ENCODE measurements at places on chromosomes 13 and 19.
A peak's percentile ranks its signal among the peaks of the same experiment; 100 is the strongest.

- no peak for DNase-seq
These were observed 32.2 kb downstream of the ANKRD27 start for GRCh38 chr19:32642771-32643170.

- no peak for DNase-seq
These were observed 1320.5 kb downstream of the UQCRFS1 start for GRCh38 chr19:27892500-27892899.

- peak; percentile 91 for DNase-seq
These were observed 1191.0 kb downstream of the SLITRK5 start for GRCh38 chr13:88862095-88862620.

- DNase-seq: no peak
These were observed 5.8 kb upstream of the ERCC2 start for GRCh38 chr19:45376045-45376724.

GRCh38 chr13:36082396-36082795 lies 48.8 kb downstream of the DCLK1 start:
- no peak for DNase-seq

DNA sequence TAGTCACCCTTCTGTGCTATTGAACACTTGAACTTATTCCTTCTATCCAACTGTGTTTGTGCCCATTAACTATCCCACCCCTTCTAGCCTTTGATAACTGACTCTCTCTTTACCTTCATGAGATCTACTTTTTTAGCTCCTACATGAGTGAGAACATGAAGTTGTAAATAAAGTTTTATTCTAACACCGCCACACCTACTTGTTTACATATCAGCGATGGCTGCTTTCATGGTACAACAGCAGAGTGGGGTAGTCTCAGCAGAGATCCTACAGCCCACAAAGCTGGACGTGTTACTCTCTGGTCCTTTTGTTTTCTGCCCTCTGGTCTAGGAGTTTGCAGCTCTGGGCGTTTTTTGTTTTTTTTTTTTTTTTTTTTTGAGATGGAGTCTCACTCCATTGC lies 23.7 kb downstream of the VSTM1 start:
- DNase-seq: no peak

GRCh38 chr19:15372891-15373301 lies 6.7 kb downstream of the AKAP8 start:
- no peak for DNase-seq

DNA sequence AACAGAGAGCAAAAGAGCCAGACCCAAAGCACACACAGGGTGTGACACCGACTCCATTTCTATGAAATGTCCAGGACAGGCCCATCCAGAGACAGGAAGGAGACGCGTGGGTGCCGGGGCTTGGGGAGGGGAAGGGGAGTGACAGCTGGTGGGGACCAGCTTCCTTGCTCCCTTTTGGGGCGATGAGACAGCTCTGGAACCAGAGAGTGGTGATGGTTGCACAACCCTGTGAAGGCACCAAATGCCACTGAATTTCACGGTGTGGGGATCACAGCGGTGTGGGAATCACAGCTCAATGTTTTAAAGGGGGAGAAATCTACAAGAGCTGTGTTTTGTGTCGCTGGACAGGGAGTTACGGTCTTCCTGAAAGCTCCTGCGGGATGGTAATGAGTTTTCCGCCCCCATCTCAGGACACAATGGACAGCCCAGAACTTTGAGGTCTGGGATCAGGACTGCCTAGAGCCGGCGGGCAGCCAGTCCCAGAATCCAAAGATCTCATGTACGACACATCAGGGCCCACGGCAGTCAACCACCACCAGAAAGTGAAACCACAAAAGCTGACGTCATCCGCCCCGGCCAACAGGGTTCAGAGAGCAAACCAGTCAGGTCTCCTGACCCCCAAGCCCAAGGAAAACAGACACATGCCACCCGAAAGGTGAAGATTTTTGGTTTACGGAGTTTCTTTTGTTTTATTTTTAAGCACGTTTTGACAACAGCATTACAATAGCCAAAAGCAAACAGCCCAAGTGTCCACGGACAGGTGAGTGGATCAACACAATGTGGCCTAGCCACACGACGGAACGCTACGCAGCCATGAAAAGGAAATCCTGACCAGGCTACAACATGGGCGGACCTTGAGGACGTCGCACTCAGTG lies 7.3 kb downstream of the SGTA start:
- DNase-seq: no peak

- no peak for DNase-seq
These were observed 2.6 kb upstream of the PDE4A start for GRCh38 chr19:10417541-10418234.

DNA sequence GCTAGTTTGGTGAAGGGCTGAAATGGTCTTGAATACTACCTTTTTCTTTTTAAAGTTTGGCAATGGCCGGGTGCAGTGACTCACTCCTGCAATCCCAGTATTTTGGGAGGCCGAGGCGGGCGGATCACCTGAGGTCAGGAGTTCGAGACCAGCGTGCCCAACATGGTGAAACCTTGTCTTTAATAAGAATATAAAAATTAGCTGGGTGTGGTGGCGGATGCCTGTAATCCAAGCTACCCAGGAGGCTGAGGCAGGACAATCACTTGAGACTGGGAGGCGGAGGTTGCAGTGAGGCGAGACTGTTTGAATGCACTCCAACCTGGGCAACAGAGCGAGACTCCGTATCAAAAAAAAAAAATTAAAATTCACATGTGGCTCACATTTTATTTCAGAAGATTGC lies 880 bp upstream of the ZNF723 start:
- DNase-seq: no peak

GRCh38 chr13:26025196-26025595 lies 26.6 kb downstream of the SHISA2 start:
- no peak for DNase-seq

DNA sequence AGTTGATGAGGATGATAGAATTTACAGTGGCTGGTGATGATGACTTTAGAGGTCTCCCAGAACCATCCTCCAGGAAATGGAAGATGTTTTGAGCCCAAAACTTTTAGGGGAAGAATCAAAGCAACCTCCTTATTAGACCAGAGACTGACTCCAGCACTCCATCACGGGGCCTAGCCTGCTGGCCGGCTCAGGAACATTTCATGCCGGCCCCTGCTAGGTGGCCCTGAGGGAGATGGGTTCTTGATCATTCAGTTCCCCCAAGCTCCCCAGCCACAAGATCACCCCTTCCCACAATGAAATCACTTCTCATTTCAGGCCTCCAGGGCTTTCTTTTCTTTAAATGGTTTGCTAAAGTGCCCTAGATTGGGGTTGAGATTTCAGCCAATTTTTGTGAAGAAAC lies 79.7 kb upstream of the SIAH3 start:
- DNase-seq: no peak

GRCh38 chr19:34193439-34193838 lies 21.1 kb downstream of the LSM14A start:
- DNase-seq: no peak

DNA sequence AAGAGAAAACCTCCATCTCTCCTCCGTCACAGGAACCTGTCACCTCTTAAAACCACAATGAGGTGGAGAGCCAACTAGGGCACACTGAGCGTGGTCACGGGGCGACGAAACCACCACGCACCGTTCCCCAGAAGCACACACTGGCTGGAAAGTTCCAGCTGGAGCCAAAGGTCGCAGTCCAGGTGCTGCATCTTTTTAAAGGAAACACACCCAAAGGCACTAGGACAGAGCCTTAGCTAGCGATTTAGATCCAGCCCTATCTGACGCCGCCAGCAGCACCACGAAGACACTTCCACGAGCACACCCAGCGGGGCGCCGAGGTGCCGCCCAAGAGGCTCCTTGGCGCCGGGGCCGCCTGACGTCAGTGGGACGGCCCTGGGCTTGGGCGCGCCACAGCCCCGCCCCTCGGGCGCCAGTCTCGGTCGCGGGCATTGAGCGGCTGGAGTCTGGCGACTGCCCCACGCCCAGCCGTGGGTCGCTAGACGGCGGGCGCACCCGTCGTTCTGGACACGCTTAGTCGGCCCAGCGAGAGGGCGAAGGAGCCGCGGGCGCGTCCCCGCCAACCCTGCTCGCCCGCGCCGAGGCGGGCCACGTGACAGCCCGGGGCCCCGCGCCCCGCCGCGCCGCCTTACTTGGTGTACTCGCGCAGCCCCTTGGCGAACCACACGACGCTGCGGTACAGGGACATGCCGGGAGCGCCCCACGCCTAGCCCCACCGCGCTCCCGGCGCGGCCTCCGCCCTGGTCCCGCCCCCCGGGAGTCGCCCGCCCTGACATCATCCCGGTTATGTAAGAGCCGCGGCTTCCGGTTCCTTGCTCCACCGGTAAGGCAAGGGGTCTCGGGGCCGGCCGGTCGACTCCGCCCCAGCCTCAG lies at the start of gene DHRS12:
Gene DHRS12 (minus strand): TSS at position 742 of the 873 bp plus-strand sequence. CDS start 4,504 bp downstream, outside the sequence.
- no peak for DNase-seq

GRCh38 chr13:83815598-83815997 lies 66.7 kb downstream of the SLITRK1 start:
- no peak for DNase-seq

- no peak for DNase-seq
These were observed 88.1 kb downstream of the SHISA2 start for GRCh38 chr13:25963674-25964073.

GRCh38 chr19:42092350-42092749 lies 16.4 kb downstream of the ZNF574 start:
- DNase-seq: no peak

GRCh38 chr19:44747739-44748425 lies 626 bp upstream of the BCL3 start:
- DNase-seq: no peak

- peak; percentile 3 for DNase-seq
These were observed 198.4 kb downstream of the NDFIP2 start for GRCh38 chr13:79679334-79679733.

GRCh38 chr13:46572752-46573431 lies 19.9 kb downstream of the LRCH1 start:
- no peak for DNase-seq

DNA sequence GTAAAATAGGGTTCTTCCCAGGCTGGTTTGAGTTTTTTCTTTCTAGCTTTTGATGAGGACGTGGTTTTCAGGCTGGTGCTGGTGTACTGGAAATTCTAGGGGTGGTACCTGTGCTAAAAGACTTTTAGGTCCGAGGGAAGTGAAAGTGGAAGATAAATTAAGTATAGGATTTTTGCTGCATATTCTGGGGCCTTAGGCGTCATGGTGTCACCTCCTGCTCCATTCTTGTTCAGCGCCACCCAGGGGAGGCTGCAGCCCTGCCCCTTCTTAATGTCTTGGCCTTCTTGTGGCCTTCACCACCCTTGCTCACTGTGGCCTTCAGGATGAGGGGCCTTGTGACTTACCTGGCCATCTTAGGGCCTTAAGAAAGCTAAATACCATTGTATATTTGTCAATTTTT lies 12.4 kb downstream of the ZNF552 start:
- no peak for DNase-seq

- DNase-seq: no peak
These were observed 89.9 kb downstream of the UBL3 start for GRCh38 chr13:29760544-29760943.

DNA sequence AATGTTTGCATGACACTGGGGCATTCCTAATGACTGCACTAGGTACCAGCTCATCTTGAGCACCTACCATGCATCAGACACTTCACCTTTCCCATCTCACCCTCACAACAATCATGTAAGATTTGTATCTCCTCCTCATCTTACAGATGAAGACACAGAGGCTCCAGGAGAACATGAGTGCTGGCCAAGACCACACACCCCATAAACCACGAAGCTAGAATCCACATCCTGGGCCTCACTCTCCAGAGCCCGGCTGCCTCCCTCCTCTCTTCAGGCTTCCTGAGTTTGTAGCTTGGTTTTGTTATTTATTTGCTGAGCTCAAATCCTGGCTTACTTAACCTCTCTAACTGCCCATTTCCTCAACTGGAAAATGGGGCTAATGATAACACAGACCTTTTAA lies 25.9 kb downstream of the FAM216B start:
- DNase-seq: no peak

- DNase-seq: no peak
These were observed 371.3 kb downstream of the COG6 start for GRCh38 chr13:40026741-40027140.

GRCh38 chr13:89061821-89062220 lies 1390.7 kb downstream of the SLITRK5 start:
- DNase-seq: peak; percentile 93

DNA sequence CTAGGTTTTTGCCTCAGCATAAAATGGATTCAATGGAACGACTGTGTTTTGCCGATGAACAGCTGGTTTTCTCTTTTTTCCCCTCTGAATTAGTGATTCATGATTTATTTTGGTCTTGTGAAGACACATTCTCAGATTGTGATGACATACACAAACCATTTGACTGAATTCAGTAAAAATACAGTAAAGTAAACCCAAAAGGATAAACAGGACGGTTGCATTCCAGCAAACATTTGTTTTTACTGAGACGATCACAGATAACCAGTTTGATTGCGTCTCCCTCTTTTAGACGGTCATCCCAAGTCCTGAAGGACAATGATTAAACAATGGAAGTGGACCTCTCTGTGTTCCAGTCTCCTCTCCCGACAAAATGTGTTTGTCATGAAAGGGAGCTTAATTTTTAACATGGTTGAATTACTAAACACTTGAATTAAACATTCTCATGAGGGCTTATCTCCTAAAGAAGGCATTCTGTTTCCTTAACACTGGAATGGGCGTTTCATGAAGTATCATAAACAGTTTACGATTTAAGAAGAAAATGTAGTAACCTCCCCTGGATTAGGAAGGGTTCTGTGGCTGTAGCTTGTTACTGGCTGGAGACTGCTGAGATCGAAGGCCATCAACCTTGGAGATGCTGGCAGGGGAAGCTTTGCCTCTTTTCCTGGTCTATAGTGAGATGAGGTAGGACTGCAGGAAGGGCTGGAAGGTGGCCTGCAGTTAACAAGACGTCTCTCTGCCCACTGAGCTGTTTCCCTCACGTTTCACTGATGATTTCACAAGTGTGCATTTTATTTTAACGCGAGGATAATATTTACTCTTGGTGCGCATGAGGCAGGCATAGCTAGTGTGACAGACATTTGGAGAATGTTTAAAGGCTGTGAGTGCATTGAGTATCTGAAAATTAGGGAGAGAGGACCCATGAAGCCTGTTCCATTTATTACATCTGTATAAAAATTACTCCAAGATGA lies 457.9 kb downstream of the FGF9 start:
- no peak for DNase-seq

DNA sequence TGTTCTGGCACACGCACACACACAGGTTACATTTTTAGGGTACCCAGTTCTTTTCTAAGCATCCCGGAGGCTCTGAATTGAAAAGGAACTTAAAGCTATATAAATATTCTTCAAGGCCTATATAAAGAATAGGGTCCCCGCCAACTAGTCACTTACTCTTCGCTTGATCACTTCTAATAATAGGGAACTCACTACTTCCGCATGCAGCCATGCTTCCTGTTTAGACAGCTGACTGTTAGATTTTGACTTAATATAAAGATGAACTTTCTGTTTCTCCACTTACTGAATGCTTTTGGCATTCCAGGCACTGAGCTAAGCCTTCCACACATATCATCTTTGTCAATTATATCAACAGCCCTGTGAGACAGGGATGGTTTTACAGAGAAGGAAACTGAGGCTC lies 259.6 kb downstream of the TSHZ3 start:
- no peak for DNase-seq

GRCh38 chr13:89375839-89376238 lies 1704.7 kb downstream of the SLITRK5 start:
- no peak for DNase-seq

All from NCI-H2081 treated with DMSO at 0.1 percent for 48 hours (cell line).